ENCODE measurements at places on chromosomes 12 and 14.

DNA sequence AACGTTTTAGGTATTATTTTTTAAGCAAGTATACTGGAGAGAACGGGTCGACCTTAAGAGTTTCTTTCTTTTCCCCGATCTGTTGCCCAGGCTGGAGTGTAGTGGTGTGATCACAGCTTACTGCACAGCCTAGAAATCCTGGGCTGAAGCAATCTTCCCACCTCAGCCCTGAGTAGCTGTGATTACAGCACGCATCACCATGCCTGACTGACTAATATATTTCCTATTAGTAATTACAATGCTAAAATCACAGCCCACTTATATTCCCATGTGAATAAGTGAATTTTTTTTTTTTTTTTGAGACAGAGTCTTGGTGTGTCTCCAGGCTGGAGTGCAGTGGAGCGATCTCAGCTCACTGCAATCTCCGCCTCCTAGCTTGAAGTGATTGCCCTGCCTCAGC, 50.4 kb downstream of the DICER1 start:
- DNase-seq: no peak

- DNase-seq: no peak
Observed at GRCh38 chr12:121325922-121326396, 26.3 kb downstream of the ANAPC5 start.

- DNase-seq: peak; percentile 6
Observed at GRCh38 chr12:59486827-59487226, 109.0 kb upstream of the SLC16A7 start.

DNA sequence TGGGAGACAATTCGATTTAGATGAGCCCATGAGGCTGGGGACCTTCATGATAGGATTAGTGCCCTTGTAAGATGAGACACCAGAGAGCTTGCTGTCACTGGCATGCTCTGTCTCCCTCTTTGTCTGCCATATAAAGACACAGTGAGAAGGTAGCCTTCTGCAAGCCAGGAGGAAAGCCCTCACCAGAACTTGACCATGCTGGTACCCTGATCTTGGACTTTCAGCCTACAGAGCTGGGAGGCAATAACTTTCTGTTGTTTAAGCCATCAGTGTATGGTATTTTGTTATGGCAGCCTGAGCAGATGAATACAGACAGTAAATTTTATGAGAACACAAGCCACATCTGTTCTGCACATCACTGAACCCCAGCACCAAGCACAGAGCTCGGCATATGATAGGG, 38.1 kb upstream of the RASSF3 start:
- DNase-seq: no peak

GRCh38 chr12:4346931-4347330, 25.9 kb downstream of the TIGAR start:
- no peak for DNase-seq

GRCh38 chr14:29216268-29217232, 450.0 kb downstream of the FOXG1 start:
- no peak for DNase-seq

DNA sequence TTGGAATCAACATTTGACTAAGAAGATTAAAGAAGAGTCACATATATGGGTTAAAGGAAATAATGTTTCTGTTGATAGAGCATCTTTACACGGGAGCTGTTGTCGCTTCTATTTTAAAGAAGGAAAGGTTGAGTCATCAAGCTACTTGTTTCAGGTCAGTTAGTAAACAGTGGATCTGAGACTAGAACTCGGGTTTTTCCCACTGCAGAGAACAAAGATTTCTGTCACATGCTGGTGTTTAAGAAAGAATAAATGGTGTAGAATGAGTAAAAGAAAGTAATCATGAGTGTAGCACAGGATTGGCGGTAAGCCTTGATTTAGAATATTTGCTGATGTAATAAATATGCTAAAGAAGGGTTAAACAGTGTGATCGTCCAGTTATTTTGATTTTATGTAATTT, 455.5 kb downstream of the AEBP2 start:
- no peak for DNase-seq

- no peak for DNase-seq
Observed at GRCh38 chr14:101069228-101069549, 165.7 kb upstream of the RTL1 start.

- DNase-seq: no peak
Observed at GRCh38 chr14:99794151-99794780, 1.1 kb downstream of the EML1 start.

- DNase-seq: no peak
Observed at GRCh38 chr12:14853961-14854360, 10.6 kb upstream of the ART4 start.

DNA sequence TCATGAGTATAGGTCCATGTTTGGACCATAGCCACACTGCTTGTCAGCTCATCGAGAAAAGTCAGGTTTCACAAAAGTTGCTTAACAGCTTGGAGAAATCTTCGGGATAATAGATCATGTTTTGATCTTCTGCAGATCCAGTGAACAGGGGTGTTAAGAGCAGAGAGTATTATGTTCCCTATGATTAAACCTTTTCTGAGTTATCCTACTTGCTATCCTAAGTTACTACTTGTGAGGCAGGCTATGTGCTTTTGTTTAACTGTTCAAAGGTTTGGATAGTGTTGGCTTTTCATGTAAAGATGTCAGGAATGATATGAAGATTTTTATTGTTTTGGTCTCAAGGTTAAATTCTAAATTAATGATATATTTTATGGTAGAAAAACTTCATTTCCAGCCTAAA, 11.1 kb downstream of the NAA30 start:
- no peak for DNase-seq

DNA sequence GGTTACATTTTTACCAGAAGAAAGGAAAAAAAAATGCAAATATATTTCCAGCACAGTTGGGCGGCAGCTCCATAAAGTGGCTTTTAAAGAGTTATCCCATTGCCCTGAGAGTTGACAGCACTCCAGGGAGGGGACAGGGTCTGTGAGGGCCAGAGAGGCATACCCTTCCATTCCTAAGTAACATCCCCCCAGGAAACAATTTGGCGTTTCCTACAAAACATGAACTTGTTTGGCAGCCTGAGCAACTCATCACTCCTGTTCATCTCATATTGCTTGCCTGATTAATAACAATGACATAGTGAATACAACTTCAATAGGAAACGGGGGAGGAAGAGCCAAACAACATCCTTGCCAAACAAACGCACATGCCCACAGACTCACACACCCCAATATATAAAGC, 23.3 kb downstream of the TC2N start:
- DNase-seq: no peak

DNA sequence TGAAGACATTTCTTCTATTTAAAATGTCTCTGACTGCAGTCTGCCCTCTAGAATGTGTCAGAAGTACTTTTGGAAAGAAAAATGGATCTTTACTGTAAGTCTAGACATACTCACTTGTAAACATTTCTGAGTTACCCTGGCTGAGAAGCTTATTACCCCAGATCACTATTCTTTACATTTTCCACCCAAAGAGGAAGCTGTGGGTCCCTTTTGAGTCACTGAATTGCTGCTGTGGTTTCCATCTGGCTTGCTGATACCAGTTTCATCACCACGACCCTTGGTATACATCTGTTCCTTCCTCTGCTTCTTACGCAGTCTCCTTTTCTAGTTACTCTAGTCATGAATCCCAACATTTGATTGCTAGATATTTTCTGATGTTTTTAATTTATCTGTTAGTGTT, 20.2 kb upstream of the CLEC4D start:
- no peak for DNase-seq

DNA sequence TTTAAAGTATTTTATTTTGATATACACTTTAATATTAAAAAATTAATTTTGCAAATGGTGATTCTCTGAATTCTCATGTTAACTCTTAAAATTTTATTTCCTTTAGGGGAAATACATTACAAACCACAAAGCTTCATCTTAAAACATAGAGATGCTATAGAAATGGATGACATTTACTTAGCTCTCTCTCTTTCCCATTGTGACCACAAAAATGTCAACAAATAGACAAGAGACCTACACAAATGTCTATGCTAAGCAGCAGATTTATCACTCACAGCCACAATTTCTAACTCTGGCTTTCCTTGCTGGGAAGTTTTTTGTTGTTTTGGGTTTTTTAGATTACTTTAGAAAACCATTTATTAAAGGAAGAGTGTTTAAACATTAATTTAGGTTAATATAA, 19.9 kb upstream of the PHC1 start:
- DNase-seq: no peak

GRCh38 chr12:11622876-11623281, 26.6 kb upstream of the ETV6 start:
- DNase-seq: no peak

GRCh38 chr12:105296116-105297089, 34.1 kb upstream of the C12orf75 start:
- no peak for DNase-seq

DNA sequence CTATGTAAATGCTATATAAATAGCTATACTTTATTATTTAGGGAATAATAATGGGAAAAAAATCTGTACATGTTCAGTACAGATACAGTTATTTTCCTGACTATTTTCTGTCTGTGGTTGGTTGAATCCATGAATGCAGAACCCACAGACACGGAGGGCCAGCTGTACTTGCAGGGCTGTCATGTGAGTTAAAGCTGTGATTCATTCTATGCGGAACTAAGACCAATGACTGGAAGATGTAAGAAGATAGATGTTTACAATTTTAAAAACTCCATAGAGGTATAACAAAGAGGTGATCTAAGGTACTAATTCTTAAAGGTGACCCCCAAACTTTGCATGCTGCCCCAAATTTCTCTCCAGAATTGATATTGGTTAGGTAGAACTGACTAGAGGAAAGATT, 14.6 kb downstream of the PCNX4 start:
- DNase-seq: no peak

DNA sequence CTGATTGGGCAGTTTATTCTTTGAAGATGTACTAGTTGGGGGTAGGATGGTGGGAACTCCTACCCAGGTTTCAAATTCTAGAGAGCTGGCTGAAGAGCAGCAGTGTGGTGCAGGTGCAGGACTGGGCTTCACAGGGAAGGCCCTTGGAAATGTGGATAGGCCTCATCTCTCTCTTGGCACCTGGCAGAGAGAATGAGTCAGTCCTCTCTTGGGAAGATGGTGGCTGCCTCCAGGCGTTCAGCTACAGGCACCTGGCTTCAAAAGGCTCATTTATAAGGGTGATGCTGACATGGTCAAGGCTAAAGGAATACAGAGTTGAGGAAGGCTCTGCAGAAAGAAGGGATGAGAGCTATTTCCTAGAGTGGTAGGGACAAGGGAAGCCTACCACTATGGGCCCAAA, 179.7 kb upstream of the VASH1 start:
- no peak for DNase-seq

- DNase-seq: peak; percentile 55
Observed at GRCh38 chr14:59363531-59364226, 101.5 kb downstream of the GPR135 start.

GRCh38 chr14:95206534-95206933, 49.2 kb upstream of the DICER1 start:
- DNase-seq: no peak

DNA sequence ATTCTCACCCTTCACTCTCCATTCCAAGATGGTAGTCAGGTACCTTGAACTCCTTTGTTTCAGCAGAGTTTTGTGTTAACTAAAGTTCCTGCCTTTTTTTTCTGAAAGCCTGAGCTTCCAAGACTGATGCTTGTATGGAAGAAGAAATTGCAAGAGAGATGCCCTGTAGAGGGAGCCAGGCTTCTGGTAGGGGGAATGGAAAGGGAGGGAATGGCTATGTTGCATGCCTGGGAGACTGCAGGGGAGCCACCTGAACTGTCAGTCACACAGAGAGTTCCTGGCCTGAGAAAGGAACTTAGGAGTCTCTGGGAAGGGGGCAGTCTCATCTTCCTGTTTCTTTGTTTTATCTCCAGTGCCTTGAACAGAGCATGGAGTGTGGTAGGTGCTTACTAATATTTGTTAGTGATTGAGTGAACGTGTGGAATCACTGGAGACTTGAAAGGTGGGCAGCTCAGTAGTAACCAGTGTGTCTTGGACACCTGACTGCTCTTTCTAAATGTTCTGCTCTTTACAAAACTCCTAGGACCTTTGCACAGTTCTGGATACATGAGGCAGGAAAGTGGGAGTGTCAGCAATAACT, 132.2 kb downstream of the ANO4 start:
- DNase-seq: peak; percentile 54

All from MCF 10A (cell line).